AG20443 (cell line): ENCODE measurements at places on chromosomes 6 and 20.

- no peak for DNase-seq
These were observed 33.0 kb downstream of the FRMD1 start for GRCh38 chr6:168045706-168046620.

GRCh38 chr6:16901782-16902181, 140.5 kb upstream of the ATXN1 start:
- DNase-seq: peak; percentile 75

DNA sequence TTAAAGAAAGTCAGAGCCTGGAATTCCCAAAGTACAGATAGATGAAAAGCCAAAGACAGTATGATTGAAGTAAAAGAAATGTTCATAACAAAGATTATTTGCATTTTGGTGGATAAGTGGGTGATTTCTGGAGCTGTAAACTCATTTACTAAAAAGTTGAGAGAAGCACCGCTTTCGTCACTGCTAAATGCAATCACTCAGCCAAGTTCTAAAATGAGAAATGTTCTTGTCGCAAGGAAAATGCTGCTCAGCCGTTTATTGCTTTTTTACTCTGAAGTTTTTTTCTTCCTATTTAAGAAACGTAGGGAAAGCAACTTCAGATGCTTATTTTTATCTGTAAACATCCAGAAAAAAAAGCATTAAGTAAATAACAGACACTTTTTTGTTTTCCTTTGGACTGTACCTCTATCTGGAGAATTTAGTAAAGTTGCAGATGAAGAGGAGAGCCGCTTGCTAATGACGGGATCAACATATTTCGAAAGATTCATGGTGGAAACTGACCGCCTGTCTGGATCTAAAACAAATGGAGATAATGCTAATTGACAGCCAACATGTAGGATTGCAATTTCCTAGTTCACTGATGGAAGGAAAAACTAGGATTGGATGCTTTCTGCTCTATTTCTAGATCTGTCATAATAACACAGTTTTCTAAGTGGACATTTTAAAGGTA, 93.8 kb upstream of the BCLAF1 start:
- DNase-seq: no peak

DNA sequence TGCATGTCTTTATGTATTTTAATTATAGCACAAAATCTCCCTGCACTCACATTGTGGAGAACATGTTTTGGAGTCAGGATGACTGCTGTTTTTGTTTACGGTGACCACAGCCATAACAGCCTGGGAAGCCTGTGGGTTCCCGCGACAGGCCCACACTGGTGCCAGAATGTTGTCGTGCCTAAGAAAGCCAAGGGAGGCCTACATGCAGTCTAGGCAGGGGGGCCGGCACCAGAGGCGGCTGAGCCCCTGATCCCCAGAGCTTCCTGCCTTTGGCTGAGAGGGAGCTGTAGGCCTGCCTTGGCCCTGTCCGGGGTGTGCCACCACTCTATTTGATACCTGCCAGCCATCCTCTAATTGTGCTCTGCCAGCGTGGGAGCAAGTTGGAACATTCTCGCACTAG, 46.7 kb downstream of the TBC1D7 start:
- no peak for DNase-seq

DNA sequence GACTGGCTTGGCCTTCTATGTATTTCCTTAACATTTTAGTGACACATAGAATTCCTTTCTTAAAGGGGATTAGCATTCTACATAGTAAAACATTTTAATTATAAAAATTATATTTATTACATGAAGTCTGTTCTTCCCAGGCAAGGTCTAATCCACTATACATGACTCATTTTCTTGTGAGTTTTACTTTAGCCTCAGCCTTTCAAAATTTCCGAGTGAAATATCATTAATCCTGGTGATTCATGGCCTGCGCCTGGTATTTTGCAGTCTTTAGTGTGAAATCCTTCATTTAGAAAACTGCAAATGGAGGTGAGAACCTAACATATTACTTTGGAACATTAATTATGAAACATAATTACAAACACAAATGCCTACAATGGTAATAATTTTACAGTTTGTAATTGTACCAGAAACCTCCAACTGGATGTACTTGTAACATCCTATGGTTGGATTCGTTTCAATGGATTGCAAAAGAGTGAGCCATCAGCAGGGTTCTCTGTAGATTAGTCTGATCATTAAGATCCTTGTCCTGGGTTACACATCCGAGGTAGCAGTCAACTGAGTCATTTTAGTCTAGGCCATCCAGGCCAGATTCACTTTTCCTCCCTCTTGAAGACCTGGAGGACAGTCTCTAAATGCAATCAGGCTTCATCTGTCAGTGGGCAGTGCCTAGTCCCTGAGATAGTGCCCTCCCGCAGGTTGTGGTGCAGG, 272.0 kb downstream of the PACRG start:
- peak; percentile 78 for DNase-seq

DNA sequence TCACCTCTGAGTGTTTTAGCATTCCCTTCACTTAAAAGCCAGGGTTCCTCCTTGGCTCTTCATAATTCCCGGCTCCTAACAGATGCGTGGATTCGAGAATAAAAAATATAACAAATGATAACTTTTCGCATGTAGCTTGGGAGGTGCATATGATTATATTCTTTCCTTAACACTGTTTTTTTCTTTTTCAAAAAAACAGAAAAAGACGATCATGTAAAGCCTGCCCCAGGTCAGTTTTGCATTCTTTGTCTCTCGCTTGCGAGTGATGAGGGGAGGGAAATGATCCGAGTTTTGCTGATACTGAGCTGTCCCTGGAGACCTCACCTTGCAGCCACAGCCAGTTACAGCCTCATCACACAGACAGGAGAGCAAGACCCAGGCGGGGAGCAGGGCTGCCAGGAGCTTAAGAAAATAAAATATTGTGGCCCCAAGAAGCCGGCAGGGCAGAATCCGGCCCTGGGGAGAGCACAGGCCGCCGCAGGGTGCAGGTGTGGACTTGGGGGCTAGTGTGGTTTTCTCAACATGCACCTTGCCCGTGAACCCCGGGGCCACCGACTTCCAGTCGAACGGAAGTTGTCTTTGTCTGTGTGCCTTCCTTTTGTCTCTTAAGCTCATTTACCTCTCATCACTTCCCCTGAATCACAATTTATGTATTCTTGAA, 301.8 kb downstream of the TAF4 start:
- DNase-seq: no peak

DNA sequence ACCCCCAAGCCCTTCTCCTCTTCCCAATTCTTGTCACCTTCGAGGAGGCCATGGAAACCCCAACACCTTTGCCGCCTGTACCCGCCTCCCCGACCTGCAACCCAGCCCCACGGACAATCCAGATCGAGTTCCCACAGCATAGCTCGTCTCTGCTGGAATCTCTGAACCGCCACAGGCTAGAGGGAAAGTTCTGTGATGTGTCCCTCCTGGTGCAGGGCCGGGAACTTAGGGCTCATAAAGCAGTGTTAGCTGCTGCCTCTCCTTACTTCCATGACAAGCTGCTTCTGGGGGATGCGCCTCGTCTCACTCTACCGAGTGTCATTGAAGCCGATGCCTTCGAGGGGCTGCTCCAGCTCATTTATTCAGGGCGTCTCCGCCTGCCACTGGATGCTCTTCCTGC, 675 bp downstream of the ZBTB9 start:
- no peak for DNase-seq

GRCh38 chr6:111258615-111259088, 171.3 kb downstream of the SLC16A10 start:
- peak; percentile 54 for DNase-seq

DNA sequence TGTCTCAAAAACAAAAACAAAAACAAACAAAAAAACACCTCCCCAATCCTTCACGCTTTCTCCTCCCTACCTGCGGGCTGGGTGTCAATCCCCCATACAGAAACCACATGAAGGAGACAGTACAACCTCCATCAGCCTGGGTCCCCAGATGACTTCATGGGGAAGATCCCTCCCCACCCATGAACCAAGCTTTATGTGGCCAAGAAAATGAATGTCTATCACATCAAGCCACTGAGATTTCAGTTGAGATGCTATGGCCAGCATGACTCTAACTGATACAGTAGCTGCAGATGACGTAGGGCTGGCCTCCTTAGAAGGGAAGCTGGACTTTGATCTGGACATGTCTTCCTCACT, 21.2 kb upstream of the BNIP5 start:
- DNase-seq: no peak

DNA sequence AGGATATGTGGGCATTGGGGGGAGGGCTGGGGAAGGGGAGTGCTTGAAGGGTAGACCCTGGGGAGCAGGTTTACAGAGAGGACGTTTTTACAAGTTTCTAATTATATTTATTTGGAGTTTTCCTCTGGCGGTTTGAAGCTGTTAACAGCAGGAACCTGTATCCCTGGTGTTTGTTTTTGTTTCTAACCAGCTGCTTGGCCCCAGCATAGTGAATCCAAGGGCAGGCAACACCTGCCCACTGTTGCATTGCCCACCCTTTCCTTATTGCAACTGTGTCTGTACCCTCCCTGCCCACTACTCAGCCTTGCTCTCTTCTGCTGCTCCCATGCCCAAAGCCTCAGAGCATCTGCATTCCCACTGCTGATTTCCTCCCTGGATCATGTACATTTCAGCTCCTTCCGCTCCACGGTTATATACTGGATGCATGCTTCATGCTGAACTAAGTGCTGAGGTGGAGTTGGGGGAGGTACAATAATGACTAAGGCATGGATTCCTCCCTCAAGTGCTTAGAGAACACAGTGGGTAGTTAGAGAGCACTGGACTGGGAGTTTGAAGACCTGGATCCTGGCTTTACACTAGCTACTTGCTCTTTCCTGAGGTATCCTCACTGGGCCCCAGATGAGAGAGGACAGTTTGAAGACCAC, 6.0 kb downstream of the SCUBE3 start:
- no peak for DNase-seq

- peak; percentile 28 for DNase-seq
These were observed 69.1 kb downstream of the SLC35F1 start for GRCh38 chr6:117976030-117976651.
